ENCODE measurements at places on chromosomes 1 and 21. TPM values are rescaled to one million over a fixed set of nuclear protein-coding genes. Genes with fewer than 3 reads are reported as not detected.

The OVAAL gene
- total RNA-seq: not detected

The CELA3B gene
- not detected for total RNA-seq

The TMEM61 gene
- total RNA-seq: not detected

The AMY1A gene
- total RNA-seq: not detected

The TOE1 gene
- 46.4 TPM for total RNA-seq

DNA sequence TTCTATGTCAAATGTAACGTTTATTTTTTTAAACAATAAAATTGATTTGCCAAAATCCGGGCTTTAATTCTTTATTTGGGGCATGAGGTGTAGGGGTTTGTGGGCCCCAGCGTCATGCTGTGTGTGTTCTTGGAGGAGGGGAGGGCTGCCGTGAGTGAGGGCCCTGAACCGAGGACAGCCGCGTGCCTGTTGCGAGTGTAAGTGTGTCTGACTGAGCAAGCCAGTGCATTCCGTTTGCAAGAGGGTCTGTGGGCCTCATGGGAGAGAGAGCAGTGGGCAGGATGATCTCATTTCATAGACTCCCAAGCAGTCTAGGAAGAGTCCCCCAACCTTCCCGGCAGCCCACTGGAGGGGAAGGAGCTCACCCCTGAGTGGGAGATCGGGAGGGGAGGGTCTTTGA, 21.4 kb upstream of the SPSB1 start:
- no peak overlapping the region for H3K4me3 ChIP-seq
- peaks cover 6% of the 10 kb centered on the region for H3K4me1 ChIP-seq
- no peak for DNase-seq
- H3K27ac ChIP-seq: no peak overlapping the region

DNA sequence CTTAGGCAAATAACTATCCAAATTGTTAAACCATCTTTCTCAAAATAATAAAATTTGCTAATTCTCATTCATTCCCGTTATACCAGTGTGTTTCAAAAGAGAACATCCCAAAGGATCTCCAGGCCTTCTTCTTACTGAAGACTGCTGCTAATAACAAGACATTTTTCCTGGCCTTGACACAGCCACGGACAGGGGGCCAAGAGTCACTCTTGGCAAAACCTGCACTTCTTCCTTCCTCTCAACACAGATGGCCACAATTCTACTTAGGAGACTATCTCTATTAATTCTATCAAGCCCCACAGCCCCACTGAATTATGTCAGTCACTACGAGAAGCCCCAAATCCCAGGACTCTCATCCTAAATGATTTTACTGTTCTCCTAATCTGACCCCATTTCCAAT, 86.0 kb downstream of the EVI5 start:
- no peak overlapping the region for H3K4me3 ChIP-seq
- DNase-seq: no peak
- no peaks in the 10 kb centered on the region for H3K27me3 ChIP-seq
- no peak overlapping the region for H3K27ac ChIP-seq
- no peaks in the 10 kb centered on the region for H3K4me1 ChIP-seq

- no peaks in the 10 kb centered on the region for H3K27me3 ChIP-seq
- H3K36me3 ChIP-seq: no peaks in the 10 kb centered on the region
- H3K4me3 ChIP-seq: no peak overlapping the region
Observed at GRCh38 chr1:247118946-247119446, 14.8 kb upstream of the ZNF669 start.

DNA sequence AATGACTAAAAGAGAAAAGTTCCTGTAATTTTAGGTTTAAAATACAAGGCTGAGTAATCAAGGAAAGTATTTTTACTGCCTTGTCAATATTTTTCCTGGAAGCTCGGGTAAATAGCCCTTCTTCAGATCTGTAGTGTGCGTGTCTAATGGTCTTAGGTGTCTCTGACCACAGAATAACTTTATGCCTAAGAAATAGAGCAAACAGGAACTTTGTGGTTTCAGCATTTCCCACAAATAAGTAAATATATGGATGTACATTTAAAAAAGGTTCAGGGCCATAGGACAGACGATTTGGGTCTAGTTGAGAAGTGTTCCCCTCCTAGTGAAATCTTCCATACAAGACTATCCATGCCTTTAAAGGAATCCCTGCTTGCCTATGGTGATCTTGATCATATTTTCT, 107.0 kb downstream of the ZC3H11B start:
- H3K36me3 ChIP-seq: no peaks in the 10 kb centered on the region
- H3K27ac ChIP-seq: no peak overlapping the region
- H3K27me3 ChIP-seq: no peaks in the 10 kb centered on the region
- no peaks in the 10 kb centered on the region for H3K4me1 ChIP-seq

DNA sequence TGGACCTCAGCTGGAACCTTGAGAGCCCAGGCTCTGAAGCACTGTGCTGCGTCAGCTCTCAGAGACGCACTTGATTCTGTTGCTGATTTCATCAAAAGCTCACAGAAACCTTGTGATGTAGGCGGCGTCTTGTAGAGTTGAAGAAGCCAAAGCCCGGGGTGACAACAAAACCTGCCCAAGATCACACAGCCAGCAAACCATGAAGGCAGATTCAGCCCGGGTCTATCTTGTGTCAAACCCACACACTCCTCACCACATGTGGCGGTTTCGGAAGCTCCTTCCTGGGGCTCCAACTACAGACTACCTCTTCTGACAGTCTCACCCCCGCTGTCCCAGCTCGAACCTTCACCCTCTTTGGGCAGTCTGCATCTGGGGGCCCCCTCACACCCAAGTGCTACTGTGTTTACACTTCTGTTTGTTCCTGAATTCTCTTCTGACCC, 50.4 kb downstream of the TENT5C start:
- peak overlapping the region; percentile 69 for H3K27ac ChIP-seq
- DNase-seq: peak; percentile 93
- peaks cover 97% of the 10 kb centered on the region for H3K4me1 ChIP-seq
- H3K36me3 ChIP-seq: no peaks in the 10 kb centered on the region
- peak overlapping the region; percentile 52 for H3K4me3 ChIP-seq

- peaks cover 9% of the 10 kb centered on the region for H3K36me3 ChIP-seq
- no peaks in the 10 kb centered on the region for H3K27me3 ChIP-seq
- no peak overlapping the region for H3K4me3 ChIP-seq
- no peak for DNase-seq
- no peaks in the 10 kb centered on the region for H3K4me1 ChIP-seq
- H3K27ac ChIP-seq: no peak overlapping the region
Observed at GRCh38 chr1:35171579-35171978, 21.4 kb downstream of the SFPQ start.

DNA sequence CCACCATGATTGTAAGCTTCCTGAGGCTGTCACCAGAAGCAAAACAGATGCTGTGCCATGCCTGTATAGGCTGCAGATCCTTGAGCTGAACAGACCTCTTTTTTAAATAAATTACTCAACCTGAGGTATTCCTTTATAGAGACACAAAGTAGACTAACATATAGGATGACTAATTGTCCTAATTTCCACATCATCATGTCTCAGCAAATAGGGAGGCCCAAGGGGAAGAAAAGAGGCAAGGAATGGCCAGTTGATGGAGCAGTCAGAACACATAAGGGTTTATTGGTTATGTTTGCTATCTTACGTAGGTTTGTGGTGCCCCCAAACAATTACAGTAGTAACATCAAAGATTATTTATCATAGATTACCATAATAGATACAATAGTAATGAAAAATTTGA, 126.2 kb downstream of the RASAL2 start:
- no peak for DNase-seq
- H3K27ac ChIP-seq: no peak overlapping the region
- H3K36me3 ChIP-seq: no peaks in the 10 kb centered on the region
- no peaks in the 10 kb centered on the region for H3K27me3 ChIP-seq
- no peak overlapping the region for H3K4me3 ChIP-seq
- H3K4me1 ChIP-seq: no peaks in the 10 kb centered on the region

- peaks cover 28% of the 10 kb centered on the region for H3K4me1 ChIP-seq
- no peak overlapping the region for H3K27ac ChIP-seq
- H3K36me3 ChIP-seq: no peaks in the 10 kb centered on the region
- DNase-seq: no peak
Observed at GRCh38 chr1:24932725-24933294, 2.7 kb upstream of the RUNX3 start.

DNA sequence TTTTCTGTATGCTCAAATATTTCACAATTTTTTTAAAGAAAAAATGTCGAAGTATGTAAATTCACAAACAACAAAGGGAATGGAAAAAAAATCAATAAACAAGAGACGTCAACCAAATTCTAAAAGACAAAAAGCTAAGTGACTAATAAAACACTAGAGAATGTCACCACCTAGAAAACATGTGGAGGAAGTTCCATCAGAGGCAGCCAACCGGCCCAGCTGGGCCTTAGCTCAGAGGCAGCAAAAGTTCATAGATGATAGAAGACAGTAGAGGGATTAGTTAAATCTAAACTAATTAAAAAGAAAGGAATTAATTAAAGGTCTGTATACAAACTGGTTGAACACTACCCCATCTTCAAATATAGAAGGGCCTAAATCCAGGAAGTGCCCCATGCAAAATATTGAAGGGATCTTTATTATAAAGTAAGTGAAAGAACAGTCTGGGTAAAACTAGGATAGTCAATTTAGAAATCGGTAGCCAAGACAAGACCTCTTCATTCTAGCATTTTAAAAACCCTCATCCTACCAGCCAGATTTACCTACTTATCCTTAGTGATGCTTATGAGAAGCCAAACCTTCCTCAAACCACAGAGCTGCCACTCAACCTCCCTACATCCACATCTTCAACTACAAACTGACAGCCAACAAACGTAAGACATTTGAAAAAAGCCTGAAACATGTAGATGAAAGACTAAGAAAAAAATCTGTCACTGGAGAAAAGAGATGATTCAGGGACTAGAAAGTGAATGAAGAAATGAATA, 23.7 kb downstream of the MRPL39 start:
- DNase-seq: no peak
- no peak overlapping the region for H3K4me3 ChIP-seq
- H3K27me3 ChIP-seq: no peaks in the 10 kb centered on the region
- no peaks in the 10 kb centered on the region for H3K36me3 ChIP-seq
- H3K4me1 ChIP-seq: no peaks in the 10 kb centered on the region

DNA sequence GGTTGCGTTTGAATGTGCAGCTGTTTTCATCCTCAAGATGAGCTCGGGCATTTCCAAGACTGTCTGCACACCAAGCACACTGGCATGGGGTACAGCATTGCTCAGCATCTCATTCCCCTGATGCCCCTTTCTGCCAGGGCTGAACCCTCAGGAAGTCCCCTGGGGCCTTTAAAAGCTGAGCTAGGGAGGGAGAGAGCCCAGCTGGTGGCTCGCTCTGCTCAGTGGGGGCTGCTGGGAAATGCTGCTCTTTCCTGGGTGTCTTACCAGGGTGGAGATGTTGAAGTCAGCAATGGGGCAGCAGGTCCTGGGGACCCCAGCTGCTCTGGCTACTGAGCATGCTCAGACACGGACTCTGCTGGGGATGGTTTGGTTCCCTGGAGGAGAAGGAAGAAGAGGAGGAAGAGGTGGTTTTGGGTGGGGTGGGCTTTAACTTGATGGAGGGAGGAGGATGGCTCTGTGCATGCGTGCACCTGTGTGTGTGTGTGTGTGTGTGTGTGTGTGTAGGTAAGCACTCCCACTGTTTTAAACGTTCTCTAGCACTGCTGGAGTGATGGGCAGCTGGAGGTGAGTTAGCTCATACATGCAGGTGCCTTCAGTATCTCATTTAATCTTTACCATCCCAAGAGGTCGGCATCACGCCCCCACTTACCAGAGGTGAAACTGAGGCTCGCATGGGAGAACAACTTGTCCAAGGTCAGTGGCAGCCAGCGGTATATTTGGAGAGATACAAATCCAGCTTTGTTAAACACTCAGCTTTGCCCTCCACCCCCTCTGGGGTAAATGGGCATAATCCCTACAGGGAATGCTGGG, 40.9 kb downstream of the ACTL8 start:
- H3K27me3 ChIP-seq: no peaks in the 10 kb centered on the region
- no peak overlapping the region for H3K27ac ChIP-seq
- H3K36me3 ChIP-seq: no peaks in the 10 kb centered on the region

DNA sequence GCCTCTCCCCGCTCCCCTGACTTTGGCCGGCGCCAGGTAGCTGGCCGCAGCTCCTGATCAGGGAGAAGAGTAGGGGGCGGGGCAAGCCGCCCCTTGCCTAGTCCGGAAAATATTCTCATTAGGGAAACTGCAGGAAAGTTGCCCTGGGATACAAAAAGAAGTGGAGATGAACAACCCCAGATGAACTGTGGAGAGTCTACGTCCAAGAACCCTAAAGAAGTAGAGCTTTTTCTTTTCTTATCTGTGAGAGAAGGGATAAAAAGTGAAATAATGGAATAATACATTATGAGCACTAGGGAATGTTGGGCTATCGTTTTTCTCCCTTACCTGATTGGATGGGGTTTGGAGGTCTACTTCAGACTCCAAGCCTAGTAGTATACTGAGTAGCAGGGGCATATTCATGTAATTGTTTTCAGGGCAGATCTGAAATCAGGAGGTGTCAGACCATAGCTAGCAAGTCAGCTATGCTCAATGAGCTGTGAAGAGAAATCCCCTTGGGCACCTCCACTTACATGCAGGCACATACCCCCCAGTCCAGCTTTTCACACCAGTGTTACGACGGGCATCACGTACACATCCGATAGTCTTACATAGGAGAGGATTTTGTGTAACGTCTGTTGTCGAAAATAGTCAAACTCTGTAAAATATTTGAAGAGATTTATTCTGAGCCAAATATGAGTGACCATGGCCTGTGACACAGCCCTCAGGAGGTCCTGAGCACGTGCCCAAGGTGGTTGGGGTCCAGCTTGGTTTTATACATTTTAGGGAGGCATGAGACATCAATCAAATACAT, 1.7 kb upstream of the DUSP10 start:
- no peaks in the 10 kb centered on the region for H3K27me3 ChIP-seq
- DNase-seq: no peak
- H3K36me3 ChIP-seq: no peaks in the 10 kb centered on the region
- H3K4me3 ChIP-seq: peak overlapping the region; percentile 50
- H3K27ac ChIP-seq: peak overlapping the region; percentile 98

- H3K27ac ChIP-seq: no peak overlapping the region
- DNase-seq: no peak
- peaks cover 4% of the 10 kb centered on the region for H3K27me3 ChIP-seq
- H3K4me3 ChIP-seq: no peak overlapping the region
- no peaks in the 10 kb centered on the region for H3K4me1 ChIP-seq
- H3K36me3 ChIP-seq: no peaks in the 10 kb centered on the region
Observed at GRCh38 chr1:86573763-86574484, 27.0 kb downstream of the CLCA4 start.

DNA sequence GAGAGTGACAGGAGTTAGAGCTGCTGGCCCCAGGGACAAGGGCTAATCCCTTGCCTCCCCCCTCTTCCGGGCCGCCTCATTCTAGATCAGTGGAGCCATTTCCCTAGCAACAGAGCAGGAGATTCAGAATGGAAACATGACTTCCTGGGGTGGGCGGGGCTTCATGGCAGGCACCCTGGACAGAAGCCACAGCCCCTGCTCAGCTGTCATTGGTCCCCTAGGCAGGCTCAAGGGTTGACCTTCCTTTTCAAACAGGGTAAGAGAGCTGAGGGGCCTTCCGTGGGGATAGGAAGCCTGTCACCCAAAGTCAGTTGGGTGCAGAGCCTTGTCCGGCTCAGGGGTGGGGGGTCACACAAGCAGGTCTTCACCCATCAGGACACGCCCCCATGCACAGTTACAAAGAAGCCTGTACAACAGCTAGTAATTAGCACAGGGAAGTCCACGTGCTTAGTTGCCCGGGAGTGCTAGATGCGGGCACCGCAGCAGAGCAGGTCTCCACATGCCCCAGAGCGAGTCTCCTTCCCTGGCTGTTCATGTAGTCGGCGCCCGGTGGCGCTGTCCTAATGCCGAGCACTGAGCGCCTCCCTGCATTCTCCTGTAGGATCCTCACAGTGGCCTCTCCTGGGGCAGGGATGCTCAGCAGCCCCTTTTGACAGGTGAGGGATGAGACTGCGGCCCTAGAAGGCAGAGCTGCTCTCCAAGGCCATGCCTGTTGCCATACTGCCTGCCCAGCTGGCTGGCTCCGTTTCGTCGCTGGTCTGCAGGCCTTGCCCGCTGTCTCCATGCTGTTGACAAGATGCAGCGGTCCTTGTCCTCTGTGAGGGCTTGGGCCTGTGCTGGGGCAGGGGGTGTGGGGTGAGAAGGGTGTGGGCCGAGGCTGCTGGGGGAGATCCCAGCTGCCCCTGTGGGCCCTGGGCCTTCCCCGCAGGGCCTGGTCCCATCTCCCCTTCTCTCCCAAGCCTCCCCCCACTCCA, 5.1 kb downstream of the TMEM201 start:
- no peak overlapping the region for H3K4me3 ChIP-seq
- no peaks in the 10 kb centered on the region for H3K36me3 ChIP-seq

Data from CD8-positive, alpha-beta memory T cell (primary cell).